ENCODE measurements at places on chromosomes 4 and X.
A peak's percentile ranks its signal among the peaks of the same experiment; 100 is the strongest.

- DNase-seq: no peak
Measured at GRCh38 chr4:17595471-17596005, 18.5 kb downstream of the LAP3 start.

DNA sequence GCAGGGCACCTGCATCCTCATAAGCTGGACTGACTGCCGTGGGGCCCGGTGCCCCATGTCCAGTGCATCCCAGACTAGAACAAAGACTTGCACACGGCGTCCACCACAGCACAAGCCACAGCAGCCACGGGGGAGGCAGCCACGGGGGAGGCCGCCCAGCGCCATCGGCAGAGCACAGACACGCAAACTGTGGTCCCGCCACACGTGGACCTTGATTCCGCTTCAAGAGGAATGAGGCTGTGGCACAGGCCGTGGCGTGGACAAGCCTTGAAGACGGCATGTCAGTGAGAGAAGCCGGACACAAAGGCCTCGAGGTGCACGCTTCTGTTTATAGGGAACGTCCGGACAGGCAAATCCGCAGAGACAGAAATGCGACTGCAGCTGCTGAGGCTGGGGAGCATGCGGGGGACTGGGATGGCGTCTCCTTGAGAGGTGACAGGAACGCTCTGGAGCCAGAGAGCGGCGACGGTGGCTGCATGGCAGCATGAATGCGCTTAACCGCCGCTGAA is 10.1 kb upstream of the CPLX1 start:
- no peak for DNase-seq

- DNase-seq: peak; percentile 9
Measured at GRCh38 chrX:150768132-150768485, 74.9 kb downstream of the MTMR1 start.

DNA sequence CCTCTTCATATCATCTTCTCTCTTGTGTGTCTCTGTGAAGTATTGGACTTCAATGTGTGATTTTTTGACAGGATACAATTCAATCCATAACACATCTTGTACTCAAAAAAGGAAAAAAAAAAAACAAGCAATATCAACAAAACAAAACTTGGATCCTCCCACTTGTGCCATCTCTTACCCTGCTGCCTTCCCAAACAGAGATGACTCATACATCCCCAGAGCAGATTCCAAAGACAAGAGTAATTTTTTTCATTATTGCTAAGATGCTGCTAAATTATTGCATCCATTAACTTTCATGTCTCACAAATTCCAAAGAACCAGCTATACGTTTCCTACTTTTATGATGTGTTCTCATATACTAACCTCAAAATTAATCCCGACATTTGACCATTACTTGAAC is 479.2 kb downstream of the GBA3 start:
- peak; percentile 55 for DNase-seq

DNA sequence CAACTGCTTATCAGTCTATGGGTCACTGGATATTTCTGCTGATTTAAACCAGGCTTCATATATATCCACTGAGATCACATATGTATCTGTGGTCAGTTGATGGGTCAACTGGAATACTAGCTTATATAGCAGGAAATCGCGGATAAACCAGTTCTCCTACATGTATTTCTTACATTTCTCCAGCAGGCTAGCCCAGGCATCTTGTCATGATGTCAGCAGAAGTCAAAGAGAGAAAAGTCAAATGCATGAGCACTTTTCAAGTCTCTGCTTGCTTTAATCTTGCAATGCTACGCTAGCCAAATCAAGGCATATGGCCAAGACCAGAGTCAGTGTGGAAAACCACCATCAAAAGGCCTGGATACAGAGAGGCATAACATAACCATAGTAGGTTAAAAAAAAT is 1008.8 kb upstream of the DIAPH2 start:
- DNase-seq: no peak

GRCh38 chr4:65670331-65671031 is at the start of gene EPHA5:
EPHA5 (minus strand) TSS chr4:65670489; CDS start chr4:65669742, 747 bp downstream.
- peak; percentile 18 for DNase-seq

DNA sequence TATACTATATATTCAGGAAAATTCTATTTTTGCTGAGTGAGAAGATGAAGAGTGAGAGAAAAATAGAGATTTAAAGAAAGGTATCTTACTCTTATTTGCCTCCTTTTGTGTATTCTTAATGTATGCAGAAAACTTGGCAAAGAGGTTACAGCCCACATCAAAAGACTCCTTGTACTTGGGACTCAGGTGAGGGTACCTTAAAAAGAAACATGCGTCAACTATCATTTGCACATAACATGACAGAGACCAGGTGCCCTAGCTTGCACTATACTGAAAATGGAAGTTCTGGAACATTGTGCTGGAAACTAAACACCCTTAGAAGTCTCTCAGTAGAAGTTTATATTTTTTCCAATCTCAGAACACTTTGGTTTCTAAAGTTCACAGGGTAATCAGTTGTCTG is 15.6 kb upstream of the RAB39B start:
- DNase-seq: no peak

GRCh38 chr4:129917651-129918050 is 821.7 kb downstream of the C4orf33 start:
- DNase-seq: no peak
